A172 (cell line): ENCODE measurements at places on chromosomes 1 and 21. TPM values are rescaled to one million over a fixed set of nuclear protein-coding genes. Genes with fewer than 3 reads are reported as not detected.

- peak; percentile 49 for DNase-seq
These were observed 41.1 kb downstream of the NGF start for GRCh38 chr1:115296981-115297380.

GRCh38 chr1:97680894-97681293 is 239.9 kb downstream of the DPYD start:
- DNase-seq: no peak

DNA sequence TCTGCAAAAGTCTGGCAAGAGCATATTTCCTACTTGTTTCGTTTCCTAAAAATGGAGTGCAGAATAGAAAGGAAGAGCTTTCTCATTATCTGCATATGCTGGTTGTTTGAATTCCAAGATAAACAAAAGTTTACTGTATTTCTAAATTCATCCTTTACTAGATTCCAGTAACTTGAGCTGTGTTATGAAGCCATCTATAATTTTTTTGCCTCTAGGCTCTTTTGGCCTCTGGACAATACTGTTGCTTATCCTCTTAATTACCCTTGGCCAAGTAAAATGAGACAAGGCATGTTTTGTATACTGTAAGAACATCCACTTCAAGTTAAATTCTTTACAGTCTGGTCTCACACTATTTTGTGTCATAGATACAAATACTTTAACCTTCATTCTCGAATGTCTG is 45.6 kb upstream of the HFM1 start:
- DNase-seq: no peak

DNA sequence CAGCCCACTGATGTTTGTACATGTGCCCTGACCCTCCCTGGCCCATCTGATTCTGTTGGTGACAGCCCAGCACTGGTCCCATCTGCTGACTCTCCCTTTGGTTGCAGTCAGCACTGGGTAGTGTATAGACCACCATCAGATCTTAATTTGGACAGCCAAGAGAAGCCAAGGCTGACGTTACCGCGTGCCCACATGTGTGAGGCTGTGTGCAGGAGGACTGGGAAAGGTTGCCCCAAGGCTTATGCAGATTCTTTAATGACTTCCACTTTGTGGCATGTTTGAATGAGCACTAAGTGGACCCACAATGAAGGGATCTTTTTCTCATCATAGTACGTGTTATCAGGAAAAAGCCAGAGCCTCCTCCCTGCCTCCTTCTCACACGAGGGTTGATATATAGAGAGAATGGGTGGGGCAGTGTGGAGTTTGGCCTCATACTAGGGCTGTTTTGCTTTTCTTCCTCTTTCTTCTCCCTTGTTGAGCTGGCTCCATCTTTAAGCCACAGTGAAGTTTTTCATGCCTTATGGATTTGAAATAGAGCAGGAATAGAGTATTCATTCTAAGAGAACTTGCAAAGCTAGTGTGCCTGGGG is 93.5 kb downstream of the NAV1 start:
- no peak for DNase-seq

DNA sequence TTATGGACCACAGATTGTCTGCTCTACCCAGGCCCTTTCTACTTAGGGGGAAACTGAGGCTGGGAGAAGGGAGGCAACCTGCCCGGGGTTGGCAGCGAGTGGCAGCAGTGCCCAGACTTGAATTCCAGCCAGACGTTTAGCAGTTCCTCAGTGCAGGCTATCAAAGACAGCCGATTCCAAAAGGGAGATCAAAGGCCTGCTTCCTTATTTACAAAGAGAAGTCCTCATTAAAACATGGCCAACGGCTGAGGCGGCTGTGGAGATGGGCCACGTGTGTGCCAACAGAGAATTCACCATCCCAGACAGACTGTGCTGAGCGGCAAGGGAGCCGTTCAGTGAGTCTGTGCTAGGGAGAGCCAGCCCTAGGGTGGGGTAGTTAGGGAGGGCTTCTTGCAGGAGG is 27.7 kb downstream of the C1QB start:
- no peak for DNase-seq

GRCh38 chr1:16249596-16250241 is 12.7 kb upstream of the CPLANE2 start:
- no peak for DNase-seq

DNA sequence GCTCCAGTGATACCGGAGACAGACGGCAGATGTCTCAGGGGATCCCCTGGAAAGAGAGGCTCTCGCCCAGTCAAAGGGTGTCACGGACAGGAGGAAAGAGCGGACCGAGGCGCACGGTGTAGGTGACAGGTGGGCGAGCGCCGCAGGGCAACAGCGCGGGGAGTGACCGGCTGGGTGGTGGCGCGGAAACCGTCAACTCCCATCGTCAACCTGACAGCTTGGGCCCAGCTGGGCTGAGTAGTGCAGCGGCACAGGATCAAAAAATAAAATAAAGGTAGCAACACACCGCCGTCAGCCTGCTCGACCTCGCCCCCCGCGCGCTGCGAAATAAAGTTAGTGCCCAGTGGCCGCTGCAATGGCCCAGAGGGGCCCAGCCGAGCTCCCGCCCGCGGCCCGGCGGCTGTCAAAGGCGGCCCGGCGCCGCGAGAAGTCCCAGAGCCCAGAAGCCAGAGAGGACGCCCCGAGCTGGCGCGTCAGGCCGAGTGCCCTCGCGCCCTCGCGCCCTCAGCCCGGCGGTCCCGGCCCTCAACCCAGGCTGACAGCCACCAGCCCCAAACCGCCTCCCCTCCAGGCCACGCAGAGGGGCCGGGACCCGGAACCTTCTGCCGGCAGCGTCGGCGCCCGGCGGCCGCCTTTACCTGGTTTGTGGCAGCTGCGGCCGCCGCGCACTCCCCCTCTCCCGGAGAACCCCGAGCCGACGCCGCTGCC is at the start of gene LYST:
LYST (minus strand) TSS at position 702 of the 708 bp plus-strand sequence. CDS start 36,489 bp downstream, outside the sequence.
- peak; percentile 61 for DNase-seq

DNA sequence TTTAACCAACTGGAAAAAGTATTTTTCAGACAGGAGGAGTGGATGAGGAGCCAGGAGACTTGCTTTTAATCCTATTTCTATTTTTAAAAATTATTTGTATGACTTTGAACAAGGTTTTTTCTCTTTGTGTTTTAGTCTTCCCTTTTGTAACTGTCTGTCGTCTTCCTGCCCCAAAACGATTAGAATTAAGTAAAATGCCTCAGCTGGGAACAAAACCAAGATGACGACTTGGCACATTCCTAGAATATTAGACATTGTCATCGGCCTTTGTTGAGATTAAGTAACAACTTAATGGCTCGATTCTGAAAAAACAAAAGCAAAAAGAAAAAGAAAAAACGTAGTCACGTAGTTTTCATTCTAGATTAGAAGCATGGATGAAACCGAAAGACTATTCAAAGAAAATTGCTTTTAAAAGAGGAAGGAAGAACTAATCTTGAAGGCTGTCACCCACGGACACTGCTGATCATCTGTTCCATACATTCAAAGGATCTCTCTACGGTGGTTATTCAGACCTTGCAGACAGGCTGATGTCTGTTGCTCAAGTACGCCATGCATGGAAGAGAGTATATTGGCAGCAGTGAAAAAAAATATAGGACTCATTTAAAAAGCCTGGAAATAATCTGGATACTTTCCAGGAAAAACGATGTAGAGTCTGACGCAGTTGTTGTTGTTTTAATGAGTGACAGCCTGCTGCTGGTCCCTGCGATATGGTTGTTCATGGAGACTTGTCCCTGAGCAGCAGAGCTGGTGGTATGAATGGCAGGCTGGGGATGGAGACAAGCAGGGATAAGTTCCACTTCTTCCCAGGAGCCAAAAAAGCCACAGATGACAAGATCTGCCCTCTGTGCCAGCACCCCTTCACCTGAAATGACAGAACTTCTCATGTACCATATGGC is 16.8 kb downstream of the GNG4 start:
- DNase-seq: peak; percentile 70

DNA sequence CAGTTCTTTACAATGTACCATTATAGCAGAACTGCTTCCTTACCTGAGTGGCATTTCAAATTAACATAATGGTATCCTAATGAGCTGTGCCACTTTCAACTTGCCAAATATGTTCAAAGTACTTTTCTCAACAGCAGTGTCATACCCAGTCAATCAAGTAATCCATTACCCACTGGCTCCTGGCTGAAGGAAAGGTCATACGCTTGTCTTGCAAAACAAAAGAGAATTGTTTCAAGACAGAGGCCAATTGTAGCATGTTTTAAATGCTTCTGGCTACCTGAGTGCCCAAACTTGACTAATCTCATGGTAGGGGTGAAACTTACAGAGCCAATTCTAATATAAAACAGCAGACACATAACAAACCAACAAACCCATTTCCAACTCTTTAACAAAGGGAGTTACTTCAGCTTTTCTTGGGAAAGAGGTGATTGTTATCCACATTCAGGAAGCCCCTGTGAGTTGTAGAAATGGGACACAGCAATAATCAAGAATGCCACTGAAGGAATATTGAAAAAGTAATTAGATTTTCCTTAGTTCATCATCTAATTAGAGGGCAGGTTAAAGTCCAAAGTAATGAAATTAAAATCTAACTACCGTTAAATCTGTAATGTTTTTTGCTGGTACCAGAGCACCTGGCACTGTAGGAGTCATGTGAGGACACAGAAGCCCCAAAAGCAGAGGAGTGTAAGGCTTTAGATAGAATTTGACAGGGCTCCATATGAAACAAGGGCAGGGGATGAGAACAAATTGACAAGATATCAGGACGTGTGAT is 241.9 kb downstream of the RWDD3 start:
- no peak for DNase-seq

DNA sequence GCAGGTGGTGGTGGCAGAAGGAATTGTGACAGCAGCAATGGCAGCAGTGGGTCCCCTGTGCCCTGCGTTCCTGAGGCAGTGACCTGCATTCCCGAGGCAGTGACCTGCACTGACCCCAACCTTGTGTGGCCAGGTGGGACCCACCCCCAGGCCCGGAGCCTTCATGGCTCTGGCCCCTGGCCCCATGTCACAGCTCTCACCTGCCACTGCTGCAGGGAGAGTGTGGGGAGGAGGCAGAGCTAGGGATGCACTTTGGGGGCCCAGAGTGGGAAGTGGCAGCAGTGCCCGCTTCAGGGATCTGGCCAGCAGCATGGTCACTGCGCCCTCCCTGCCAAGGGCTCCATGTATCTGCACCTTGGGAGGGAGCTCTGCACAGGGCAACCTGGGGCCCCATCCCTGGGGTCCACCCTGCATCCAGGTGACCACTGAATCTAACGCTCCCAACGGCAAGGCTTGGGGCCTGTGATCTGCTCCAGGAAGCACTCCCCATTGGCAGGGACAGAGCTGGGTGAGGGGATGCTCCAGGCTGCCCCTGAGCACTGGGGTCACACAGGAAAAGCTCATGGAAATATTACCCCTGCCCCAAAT is 618.6 kb downstream of the RWDD3 start:
- no peak for DNase-seq

DNA sequence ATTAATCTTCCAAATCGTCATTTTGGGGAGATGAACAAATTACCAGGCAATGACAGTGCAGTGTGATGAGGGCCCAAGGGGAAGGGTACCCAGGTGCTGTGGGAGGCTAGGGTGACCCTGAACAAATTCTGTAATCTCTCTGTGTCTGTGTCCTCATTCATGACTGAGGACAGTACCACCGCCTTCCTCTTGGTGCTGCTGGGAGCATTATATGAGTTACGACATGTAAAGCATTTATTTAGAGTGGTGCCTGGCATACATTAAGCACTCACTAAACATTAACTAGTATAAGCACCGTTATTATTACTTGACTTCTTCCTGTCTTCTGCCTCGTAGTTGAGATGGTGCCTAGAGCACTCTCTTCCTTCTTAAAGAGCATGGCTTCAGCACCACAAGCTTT is 468.2 kb upstream of the VAMP3 start:
- DNase-seq: no peak

Gene KRTAP11-1
- total RNA-seq: not detected in 2 replicates

Gene CFAP107
- not detected in 2 replicates for total RNA-seq

Gene PPP1R8
- 35.6 and 37.2 TPM in 2 replicates for total RNA-seq

Gene PRPF38A
- 10.1 and 10.2 TPM in 2 replicates for total RNA-seq

Gene SH2D1B
- 0.03 and 0.05 TPM in 2 replicates for total RNA-seq
